Osteoblast (primary cell): ENCODE measurements at places on chromosomes 4 and X. TPM values are rescaled to one million over a fixed set of nuclear protein-coding genes. Genes with fewer than 3 reads are reported as not detected.

The PGK1 gene
- total RNA-seq = 126 and 206 TPM in 2 replicates

The GAGE12F gene
- not detected in 2 replicates for total RNA-seq

The ARX gene
- not detected in 2 replicates for total RNA-seq

The NPY5R gene
- not detected in 2 replicates for total RNA-seq

The PCDH11X gene
- under 0.01 TPM in 1 of 2 replicates, not detected in the other for total RNA-seq

The ZNF674 gene
- total RNA-seq = 4.7 and 5.6 TPM in 2 replicates

The ZCCHC12 gene
- not detected in 2 replicates for total RNA-seq

The MAGEA1 gene
- not detected in 2 replicates for total RNA-seq

The USP27X gene
- 3.6 and 4.1 TPM in 2 replicates for total RNA-seq

The PAGE5 gene
- not detected in 2 replicates for total RNA-seq

The SYNPO2 gene
- 20.9 and 34.0 TPM in 2 replicates for total RNA-seq

DNA sequence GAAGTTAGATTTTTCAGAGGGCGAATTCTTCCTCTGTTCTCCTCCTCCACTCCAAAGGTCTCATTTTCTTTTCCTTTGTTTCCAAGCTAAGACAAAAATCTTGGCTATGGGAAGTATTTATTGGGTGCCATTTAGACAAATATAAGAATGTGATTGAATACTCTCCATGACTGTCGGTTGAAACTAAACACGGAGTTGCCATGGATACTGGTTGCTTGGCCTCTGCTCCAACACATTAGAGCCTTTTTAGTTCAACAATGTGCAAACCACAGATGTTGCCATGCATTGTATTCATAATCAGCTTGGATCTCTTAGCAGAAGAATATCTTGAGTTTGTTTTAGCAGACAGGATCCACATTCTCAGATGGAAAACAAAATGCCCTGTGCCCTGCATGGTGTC is 366.5 kb upstream of the LCORL start:
- H3K27ac ChIP-seq = no peak overlapping the region
- no peaks in the 10 kb centered on the region for H3K4me1 ChIP-seq
- no peak for DNase-seq
- no peak overlapping the region for H3K4me3 ChIP-seq
- H3K36me3 ChIP-seq = no peaks in the 10 kb centered on the region
- H3K27me3 ChIP-seq = no peaks in the 10 kb centered on the region

DNA sequence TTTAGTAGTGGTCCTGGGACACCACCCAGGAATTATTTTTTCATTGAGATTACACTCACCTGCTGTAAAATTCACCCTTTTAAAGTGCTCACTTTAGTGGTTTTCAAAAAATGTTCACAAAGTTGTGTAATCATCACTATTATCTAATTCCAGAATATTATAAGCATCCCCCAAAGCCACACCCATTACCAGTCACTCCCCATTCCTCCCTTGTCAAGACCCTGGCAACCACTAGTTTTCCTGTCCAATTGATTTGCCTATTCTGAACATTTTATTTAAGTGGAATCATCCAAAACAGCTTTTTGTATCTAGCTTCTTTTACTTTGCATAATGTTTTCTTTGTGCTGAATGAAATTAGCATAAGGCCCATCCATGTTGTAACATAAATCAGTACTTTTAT is 12.7 kb upstream of the CXCL6 start:
- no peak for DNase-seq
- no peak overlapping the region for H3K27ac ChIP-seq
- no peaks in the 10 kb centered on the region for H3K36me3 ChIP-seq
- H3K4me1 ChIP-seq = peaks cover 3% of the 10 kb centered on the region

GRCh38 chr4:65791812-65792308 is 121.6 kb upstream of the EPHA5 start:
- H3K36me3 ChIP-seq = no peaks in the 10 kb centered on the region
- no peak for DNase-seq
- H3K27ac ChIP-seq = no peak overlapping the region
- no peaks in the 10 kb centered on the region for H3K4me1 ChIP-seq
- no peaks in the 10 kb centered on the region for H3K27me3 ChIP-seq
- H3K4me3 ChIP-seq = peak overlapping the region; percentile 26

DNA sequence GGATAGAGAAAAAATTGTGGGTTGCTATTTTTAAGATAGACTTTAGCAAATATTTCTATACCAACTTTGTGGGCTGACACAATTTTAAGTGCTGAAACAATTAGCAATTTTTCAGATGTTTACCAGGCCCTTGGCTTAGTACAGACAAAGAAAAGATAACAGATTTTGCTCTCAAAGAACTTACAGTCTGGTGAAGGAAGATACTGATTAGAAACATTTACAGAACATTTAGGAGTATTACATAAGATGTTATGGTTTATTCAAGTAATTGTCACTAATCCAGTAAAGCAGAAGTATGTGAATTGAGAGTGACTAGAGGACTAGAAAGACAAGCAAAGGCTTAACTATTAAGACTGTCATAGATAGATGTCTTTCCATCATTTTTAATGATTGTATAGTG is 35.3 kb upstream of the NDUFC1 start:
- DNase-seq = no peak
- no peak overlapping the region for H3K27ac ChIP-seq
- H3K36me3 ChIP-seq = peaks cover 23% of the 10 kb centered on the region
- H3K4me3 ChIP-seq = no peak overlapping the region
- no peaks in the 10 kb centered on the region for H3K4me1 ChIP-seq
- H3K27me3 ChIP-seq = no peaks in the 10 kb centered on the region

GRCh38 chr4:108029731-108030130 is 40.0 kb downstream of the HADH start:
- DNase-seq = peak; percentile 89
- H3K4me1 ChIP-seq = peaks cover 14% of the 10 kb centered on the region
- H3K27ac ChIP-seq = peak overlapping the region; percentile 58
- no peaks in the 10 kb centered on the region for H3K27me3 ChIP-seq

GRCh38 chr4:5618051-5618960 is 90.1 kb downstream of the EVC2 start:
- H3K27me3 ChIP-seq = no peaks in the 10 kb centered on the region
- peaks cover 49% of the 10 kb centered on the region for H3K36me3 ChIP-seq
- no peak overlapping the region for H3K4me3 ChIP-seq
- H3K4me1 ChIP-seq = no peaks in the 10 kb centered on the region
- H3K27ac ChIP-seq = no peak overlapping the region

DNA sequence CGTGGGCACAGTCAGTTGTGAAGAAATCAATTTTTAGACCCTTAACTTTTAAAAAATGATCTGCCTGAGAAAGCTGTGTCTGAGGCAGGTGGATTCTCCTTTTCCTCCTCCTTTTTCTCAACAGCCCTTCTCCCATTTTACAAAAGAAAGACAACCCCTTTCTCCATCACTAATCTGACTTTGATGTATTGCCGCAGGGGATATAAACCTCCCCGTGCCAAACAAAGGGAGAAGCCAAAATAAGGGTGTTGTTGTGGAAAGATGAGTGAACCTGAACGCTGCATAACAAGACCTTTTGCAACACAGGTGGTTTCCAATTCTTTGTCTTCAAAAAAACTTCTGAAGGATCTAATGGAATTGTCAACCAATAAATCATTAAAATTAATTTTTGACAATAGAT is 8.4 kb upstream of the FHL1 start:
- DNase-seq = no peak
- H3K36me3 ChIP-seq = no peaks in the 10 kb centered on the region
- H3K4me3 ChIP-seq = no peak overlapping the region

- no peaks in the 10 kb centered on the region for H3K27me3 ChIP-seq
- no peak overlapping the region for H3K4me3 ChIP-seq
- peak; percentile 23 for DNase-seq
- peaks cover 35% of the 10 kb centered on the region for H3K36me3 ChIP-seq
These were observed 70.2 kb downstream of the CLDN22 start for GRCh38 chr4:183249854-183250253.

DNA sequence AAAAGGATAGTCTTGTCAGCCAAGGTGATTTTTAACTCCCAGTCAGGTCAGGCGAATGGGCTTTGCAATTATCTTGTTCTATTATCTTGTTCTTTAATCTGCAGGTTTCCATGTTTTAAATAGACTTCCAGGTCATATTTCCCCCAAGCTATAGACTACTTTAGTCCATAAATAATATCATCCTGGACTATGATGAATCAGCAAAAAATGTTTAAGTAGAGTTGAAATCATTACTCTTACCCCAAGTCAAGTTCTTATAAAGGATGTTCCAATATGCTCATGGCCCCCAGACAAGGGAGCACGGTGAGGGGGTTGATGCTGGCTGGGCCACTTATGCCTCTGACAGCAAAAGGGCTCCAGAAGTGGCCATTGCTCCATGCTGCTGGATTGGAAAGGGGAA is 75.1 kb downstream of the SLC2A9 start:
- no peaks in the 10 kb centered on the region for H3K4me1 ChIP-seq
- H3K27me3 ChIP-seq = no peaks in the 10 kb centered on the region
- no peak overlapping the region for H3K27ac ChIP-seq
- H3K4me3 ChIP-seq = no peak overlapping the region
- no peak for DNase-seq

DNA sequence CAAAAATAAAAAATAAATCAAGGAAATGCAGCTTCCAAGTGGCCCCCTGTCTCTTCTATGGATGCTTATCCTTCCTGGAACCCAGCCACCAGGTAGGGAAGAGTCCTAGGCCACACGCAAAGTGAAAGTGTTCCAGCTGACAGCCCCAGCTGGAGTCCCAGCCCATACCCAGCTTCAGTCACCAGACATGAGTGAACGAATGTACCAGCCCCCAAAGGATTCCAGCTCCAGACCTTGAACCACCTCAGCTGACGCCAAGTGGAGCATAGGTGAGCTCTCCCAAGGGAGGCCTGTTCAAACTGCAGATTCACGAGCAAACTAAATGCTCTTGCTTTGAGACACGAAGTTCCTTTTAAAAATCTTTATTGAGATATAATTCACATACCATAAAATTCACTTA is 62.0 kb downstream of the BCOR start:
- no peak overlapping the region for H3K4me3 ChIP-seq
- H3K4me1 ChIP-seq = no peaks in the 10 kb centered on the region
- H3K36me3 ChIP-seq = no peaks in the 10 kb centered on the region
- no peak for DNase-seq
- no peaks in the 10 kb centered on the region for H3K27me3 ChIP-seq

DNA sequence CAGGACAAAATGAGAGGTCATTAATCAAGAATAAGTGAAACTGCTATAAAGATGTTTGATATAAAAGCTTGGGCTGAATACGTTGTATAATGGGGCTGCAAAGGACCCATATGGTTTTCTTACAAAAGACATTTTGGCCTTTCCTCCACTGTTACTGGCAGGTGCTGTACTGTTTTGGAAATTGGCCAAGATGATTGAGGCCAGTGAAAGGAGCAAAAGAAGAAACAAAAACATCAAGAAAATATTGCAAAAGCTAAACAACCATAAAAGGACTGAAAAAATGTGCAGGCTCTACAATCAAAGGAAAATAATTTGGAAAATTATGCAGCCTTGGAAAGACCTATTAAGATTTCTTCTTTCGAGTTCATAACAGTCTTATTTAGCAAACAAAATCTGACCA is 222.2 kb upstream of the PPP1R2C start:
- no peaks in the 10 kb centered on the region for H3K36me3 ChIP-seq
- no peaks in the 10 kb centered on the region for H3K27me3 ChIP-seq
- DNase-seq = no peak

DNA sequence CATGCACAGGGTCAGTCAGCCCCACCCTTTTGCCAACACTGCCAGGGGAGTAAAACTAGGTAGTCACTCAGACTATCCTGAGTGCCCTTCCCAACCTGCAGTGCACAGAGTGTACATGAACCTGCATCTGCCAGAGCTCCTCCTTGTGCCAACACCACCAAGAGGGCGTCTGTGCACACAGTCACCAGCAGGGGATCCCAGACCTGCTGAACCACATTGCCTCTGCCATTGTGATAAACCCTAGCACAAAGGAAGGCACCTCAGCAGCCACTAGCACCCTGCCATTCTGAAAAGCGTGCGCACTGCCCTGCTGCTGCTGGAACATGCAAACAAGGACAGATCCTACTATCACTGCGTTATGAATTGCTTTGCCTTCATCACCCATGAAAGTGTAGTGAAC is 247.8 kb upstream of the POU3F4 start:
- H3K36me3 ChIP-seq = no peaks in the 10 kb centered on the region
- no peaks in the 10 kb centered on the region for H3K27me3 ChIP-seq
- no peak for DNase-seq

DNA sequence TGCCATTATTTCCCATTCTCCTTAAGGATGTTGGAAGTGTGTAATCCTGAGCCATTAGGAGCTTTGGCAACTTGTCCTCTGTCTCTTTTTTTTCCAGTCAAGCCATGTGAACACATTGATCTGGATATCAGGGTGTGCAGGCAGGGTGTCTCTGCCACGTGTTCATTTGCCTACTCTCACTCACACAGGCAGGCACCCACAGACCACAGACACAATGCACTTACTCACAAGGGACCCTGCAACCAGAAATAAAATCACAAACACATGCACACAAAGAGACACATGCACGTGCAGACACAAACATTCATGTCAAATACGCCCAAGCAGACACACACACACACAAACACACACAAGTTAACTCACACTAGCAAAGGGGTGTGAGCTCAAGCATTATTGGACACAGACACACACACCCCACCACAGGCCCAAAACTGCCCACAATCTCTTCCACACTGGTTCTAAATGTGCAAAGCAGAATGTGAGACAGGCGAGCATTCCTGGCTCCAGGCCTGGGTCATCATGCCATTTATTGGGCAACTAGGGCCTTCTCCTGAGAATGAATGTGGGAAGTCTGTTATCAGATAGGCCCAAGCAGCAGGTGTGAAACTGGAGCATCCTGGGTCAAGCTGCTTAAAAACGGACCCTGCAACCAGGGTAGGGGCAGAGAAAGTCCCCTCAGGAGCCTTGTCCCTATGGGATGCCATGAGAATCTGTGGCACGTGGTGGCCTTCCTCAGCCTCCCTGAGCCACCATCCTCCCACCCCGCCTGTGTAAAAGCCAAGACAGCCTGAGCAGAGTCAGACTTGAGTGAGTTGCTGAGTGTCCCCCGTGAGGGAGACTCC is 63.4 kb downstream of the NBDY start:
- DNase-seq = no peak
- H3K27ac ChIP-seq = no peak overlapping the region
- H3K4me3 ChIP-seq = no peak overlapping the region

DNA sequence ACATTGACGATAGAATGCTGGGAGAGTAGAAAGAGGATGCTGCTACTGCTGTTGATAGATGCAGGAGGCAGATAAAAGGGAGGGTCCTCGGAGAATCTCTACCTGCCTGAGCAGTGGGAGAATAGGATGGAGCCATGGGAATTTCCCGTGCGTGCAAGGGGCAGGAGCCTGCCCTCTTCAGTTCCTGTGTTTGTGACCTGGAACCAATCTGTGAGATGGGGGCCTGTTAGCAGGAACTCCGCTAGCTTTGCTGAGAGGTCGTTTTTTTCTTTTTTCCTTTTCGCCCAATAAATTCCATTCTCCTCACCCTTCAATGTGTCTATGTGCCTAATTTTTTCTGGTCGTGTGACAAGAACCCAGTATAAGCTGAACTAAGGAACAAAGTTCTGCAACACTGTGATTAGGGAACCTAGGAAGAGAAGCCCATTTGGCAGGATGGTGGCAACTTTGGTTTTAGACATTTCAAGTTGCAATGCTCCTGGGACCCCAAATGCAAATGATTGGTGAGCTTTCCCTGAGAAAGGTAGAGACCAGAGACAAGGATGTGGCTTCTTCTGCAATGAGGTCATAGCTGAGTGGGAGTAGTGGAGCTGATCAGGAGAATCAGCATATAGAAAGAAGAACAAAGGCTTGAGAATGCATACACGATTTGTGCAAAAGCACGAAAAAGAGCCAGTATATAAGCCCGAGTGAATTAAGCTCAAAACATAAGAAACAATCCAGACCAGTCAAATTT is 23.9 kb downstream of the SLC39A8 start:
- H3K4me3 ChIP-seq = no peak overlapping the region
- no peaks in the 10 kb centered on the region for H3K36me3 ChIP-seq
- no peaks in the 10 kb centered on the region for H3K4me1 ChIP-seq
- H3K27me3 ChIP-seq = no peaks in the 10 kb centered on the region
